DND-41 (cell line): ENCODE measurements at places on chromosomes 3 and 15.

GRCh38 chr15:38085114-38085513 is 150.7 kb downstream of the TMCO5A start:
- no peak overlapping the region for H3K4me3 ChIP-seq
- no peak overlapping the region for H3K27ac ChIP-seq
- H3K27me3 ChIP-seq = no peaks in the 10 kb centered on the region
- no peaks in the 10 kb centered on the region for H3K36me3 ChIP-seq
- H3K4me1 ChIP-seq = no peaks in the 10 kb centered on the region
- no peak for DNase-seq

DNA sequence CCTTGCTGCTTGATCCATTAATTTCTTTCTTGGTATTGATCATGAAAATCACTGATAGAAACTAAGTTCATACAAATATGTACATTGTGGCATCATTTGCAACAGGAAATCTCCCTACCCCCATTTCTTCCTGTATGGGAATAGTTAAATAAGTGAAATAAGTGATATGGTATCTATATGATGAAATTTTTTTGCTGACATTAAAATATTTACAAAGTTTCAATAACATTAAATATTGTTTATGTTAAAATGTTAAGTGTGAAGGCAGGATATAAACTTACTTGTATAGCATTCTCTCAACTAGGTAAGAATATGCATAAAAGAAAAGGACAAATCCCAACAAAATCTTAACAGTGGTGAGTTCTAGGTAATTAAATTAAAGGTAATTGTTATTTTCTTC is 60.1 kb upstream of the ETV5 start:
- no peak for DNase-seq
- H3K4me1 ChIP-seq = no peaks in the 10 kb centered on the region
- H3K36me3 ChIP-seq = no peaks in the 10 kb centered on the region

DNA sequence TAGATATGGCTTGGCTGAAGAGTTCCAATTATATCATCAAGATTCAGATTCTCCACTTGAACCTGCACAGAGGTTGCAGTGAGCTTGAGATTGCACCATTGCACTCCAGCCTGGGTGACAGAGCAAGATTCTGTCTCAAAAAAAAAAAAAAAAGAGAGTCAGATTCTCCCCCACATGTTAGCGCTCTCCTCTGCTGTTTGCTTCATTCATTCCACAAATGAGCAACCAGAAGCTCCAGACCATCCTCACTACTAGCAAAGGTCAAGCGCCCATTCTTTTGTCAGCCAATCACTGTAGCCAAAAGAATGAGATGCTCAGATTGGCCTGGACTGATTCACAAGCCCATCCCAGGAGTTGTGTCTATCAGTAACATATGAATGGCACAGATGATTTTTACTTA is 28.4 kb upstream of the TCF12 start:
- no peak overlapping the region for H3K4me3 ChIP-seq
- H3K36me3 ChIP-seq = no peaks in the 10 kb centered on the region
- H3K27ac ChIP-seq = no peak overlapping the region
- no peaks in the 10 kb centered on the region for H3K27me3 ChIP-seq
- peaks cover 27% of the 10 kb centered on the region for H3K4me1 ChIP-seq
- DNase-seq = no peak

- H3K27me3 ChIP-seq = peaks cover 6% of the 10 kb centered on the region
- H3K4me1 ChIP-seq = no peaks in the 10 kb centered on the region
- DNase-seq = no peak
- no peaks in the 10 kb centered on the region for H3K36me3 ChIP-seq
These were observed at the start of gene KCNMB3 for GRCh38 chr3:179250803-179251476. Gene KCNMB3 (minus strand): TSS chr3:179251114. CDS start chr3:179250990, 124 bp downstream.

DNA sequence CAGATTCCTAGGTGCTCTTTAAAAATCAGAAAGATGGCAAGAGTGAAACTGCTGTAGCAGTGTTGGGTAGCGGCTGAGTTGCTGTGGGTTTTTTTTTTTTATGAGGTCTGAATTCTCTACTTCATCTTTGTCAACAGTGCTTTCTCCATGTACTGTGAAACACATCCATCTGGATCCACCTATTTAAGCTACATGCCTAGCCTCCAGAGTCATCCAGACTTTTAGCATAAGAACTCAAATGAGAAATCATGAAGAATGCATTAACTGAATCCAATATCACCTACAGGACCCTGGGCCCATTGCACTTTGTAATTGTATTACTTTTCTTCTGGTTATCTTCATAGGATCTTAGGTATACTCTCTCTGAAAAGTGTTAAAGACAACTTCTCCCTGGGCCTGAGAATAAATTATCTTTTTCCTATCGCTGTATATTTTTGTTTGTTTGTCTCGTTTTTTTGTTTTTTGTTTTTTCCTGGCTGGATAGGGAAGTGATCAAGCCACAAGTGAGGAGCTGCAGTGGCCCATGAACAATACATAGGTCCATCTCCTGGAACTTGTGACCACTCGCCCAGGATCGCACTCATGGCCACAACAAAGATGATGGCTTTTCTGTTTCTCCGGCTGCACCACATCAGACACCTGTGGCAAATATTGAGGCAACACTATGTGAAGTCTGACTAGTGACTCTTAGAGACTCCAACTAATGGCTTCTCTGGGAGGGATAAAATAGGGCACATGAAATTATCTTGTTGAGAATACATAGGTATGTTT is 609.9 kb upstream of the AGTR1 start:
- peak; percentile 10 for DNase-seq
- no peak overlapping the region for H3K4me3 ChIP-seq
- H3K4me1 ChIP-seq = peaks cover 55% of the 10 kb centered on the region
- H3K27ac ChIP-seq = peak overlapping the region; percentile 67

DNA sequence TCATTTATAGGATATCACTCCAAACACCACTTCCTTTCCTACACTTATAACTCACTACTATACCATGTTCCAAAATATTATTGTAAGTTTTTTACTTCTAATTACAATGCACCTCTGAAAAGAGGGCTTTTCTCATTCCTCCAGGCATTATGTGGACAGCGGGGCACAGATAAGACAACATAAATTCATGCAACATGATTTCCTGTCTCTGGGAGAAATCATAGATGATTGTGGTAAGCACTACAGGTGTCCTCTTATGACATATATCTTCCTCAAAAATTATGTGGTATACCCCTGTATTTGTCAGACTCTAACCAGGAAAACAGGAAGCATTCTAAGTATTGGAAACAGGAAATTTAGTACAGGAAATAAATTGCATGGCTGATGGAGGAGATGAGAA is 45.7 kb upstream of the INO80 start:
- DNase-seq = no peak
- no peak overlapping the region for H3K4me3 ChIP-seq
- H3K27ac ChIP-seq = no peak overlapping the region
- peaks cover 9% of the 10 kb centered on the region for H3K4me1 ChIP-seq
- no peaks in the 10 kb centered on the region for H3K27me3 ChIP-seq

GRCh38 chr3:109098079-109098644 is 19.8 kb downstream of the MORC1 start:
- H3K4me3 ChIP-seq = no peak overlapping the region
- H3K36me3 ChIP-seq = no peaks in the 10 kb centered on the region
- no peak overlapping the region for H3K27ac ChIP-seq
- no peaks in the 10 kb centered on the region for H3K4me1 ChIP-seq
- no peaks in the 10 kb centered on the region for H3K27me3 ChIP-seq

GRCh38 chr3:165883863-165884478 is 46.7 kb upstream of the BCHE start:
- no peaks in the 10 kb centered on the region for H3K4me1 ChIP-seq
- no peak overlapping the region for H3K27ac ChIP-seq
- H3K36me3 ChIP-seq = no peaks in the 10 kb centered on the region
- no peaks in the 10 kb centered on the region for H3K27me3 ChIP-seq
- H3K4me3 ChIP-seq = peak overlapping the region; percentile 9; the same call in 1 of the 2 replicates

DNA sequence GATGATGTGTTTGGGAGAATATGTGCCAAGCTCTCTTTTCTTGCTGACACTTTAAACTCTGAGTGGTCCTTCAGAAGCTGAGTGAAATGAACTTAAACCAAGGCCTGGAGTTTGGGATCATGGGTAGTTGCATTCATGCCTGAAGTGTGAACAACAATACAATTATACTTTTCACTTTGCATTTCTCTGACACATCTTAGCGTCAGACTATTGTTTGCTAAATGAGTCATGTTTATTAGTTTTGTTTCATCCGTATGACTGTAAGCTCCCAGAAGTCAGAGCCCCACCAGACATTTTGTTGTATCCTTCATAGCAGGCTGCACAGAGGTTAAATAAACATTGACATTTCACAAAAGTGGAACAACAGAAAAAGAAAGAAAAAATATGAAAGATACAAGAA is 542.6 kb downstream of the TUSC7 start:
- H3K27ac ChIP-seq = no peak overlapping the region
- H3K36me3 ChIP-seq = no peaks in the 10 kb centered on the region
- no peak for DNase-seq
- no peaks in the 10 kb centered on the region for H3K4me1 ChIP-seq
- no peaks in the 10 kb centered on the region for H3K27me3 ChIP-seq
- H3K4me3 ChIP-seq = no peak overlapping the region

DNA sequence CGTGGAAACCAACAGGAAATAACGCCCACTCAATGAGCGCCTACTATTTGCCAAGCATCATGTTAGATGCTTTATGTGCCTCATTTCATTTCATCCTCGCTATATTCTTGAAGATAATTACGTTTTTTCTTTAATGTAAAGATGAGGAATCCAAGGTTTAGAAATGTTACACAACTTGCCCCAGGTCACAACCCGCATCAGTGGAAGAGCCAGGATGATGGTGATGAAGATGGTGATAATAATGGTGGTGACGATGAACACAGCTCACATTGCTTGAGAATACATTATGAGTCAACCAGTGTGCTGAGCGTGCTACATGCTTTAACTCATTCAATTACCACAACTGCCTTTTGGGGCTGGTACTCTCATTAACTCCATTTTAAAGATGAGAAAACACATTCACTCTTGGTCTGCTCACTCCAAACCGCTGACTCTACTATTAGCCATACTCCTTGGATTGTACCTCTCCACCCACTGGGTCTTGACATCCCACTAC is 21.5 kb upstream of the MYO1E start:
- DNase-seq = no peak
- no peaks in the 10 kb centered on the region for H3K27me3 ChIP-seq
- no peak overlapping the region for H3K27ac ChIP-seq
- no peaks in the 10 kb centered on the region for H3K4me1 ChIP-seq

- no peak for DNase-seq
- H3K4me3 ChIP-seq = no peak overlapping the region
- H3K36me3 ChIP-seq = no peaks in the 10 kb centered on the region
- H3K27me3 ChIP-seq = no peaks in the 10 kb centered on the region
These were observed 69.1 kb downstream of the GREM1 start for GRCh38 chr15:32786906-32787305.

DNA sequence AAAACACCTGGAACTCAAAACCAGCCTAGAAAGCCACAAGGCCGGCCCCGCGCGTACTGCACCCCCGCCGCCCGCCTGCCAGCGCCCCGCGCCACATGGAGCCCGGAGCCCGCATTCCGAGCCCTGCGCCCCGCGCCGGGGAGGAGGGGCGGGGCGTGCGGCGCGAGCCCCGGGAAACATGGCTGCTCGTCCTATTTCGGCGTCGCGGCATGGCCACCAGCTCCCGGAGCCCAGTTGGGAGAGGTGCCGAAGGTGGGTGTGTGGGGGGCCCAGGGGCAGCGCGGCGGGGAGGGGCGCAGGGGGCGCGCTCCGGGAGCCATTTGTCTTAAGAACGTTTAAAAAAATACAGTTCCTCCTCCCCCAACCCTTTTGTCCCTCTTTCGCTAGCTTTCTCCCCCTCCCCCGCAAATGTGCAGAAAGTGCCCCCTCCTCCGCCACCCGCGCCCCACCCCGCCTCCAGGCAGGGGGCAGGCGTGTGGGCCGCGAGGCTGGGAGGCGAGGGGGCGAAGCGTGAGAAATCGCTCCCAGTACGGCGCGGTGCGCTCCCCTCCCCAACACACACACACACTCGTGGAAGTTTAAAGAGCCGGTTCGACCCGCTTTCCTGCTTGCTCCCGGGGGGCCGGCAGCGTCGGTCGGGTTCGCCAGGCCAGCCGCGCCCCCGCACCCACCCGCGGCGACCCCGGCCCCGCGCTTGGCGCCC is 2.5 kb downstream of the ANP32A start:
- H3K27ac ChIP-seq = peak overlapping the region; percentile 99
- peaks cover 38% of the 10 kb centered on the region for H3K4me1 ChIP-seq
- peak; percentile 84 for DNase-seq
- H3K36me3 ChIP-seq = peaks cover 37% of the 10 kb centered on the region

- no peaks in the 10 kb centered on the region for H3K27me3 ChIP-seq
- DNase-seq = no peak
- H3K36me3 ChIP-seq = no peaks in the 10 kb centered on the region
- H3K4me3 ChIP-seq = no peak overlapping the region
These were observed 305.0 kb downstream of the SHQ1 start for GRCh38 chr3:72543246-72543645.
